GDM1 (cell line): ENCODE measurements at places on chromosomes 1 and 21.

DNA sequence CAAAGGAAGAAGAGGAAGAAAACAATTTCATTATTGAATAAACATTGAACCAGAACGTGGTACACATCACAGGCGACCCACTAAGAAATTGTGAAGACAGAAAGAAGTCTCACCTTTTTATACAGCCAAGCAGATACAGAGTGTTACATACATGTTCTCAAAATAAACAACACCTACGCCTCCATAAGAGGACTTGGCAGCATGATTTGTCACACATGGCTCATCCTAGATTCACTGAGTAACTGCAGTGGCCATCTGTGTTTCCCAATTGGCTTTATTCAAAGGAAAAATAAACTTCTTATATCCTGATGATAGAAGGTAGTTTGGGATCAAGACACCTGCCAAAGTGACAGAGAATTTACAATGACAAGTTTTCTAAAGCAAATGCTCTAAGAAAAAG is 7.6 kb upstream of the KRTAP19-8 start:
- DNase-seq, result no peak

GRCh38 chr1:34744851-34745250 is 10.0 kb upstream of the GJB5 start:
- DNase-seq, result no peak

DNA sequence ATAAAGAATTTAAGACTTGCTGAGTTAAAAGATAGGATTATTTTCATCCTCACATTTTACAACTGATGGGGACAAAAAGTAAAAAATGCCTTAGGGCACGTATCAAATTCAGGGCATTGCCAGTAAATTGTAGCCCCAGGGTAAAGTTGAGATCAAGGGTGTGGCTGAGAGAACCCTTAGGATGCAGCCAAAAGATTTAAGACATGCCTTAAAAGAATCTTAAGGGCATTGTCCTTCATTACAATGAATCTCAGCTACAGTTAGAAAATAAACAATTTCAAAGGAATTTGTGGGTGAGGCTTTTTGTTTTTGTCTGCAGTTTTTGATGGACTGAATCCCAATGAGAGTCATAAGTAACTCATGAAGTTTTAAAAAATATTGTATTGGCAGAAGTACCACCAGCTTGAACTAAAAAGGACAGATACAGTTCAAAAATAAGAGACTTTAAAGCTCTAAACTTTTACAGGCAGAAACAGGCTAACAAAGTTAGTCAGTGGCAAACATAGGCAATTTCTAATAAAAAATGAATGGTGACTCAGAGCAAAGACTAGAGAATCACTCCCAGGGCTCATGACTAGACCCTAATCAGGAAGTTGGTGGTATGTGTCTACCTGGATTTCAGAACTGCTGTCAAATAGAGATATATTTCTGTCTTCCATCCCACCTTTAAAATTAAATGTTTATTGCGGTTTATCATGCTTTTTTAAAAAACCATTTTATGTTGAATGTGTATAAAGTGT is 165.1 kb upstream of the SNX7 start:
- DNase-seq, result no peak

DNA sequence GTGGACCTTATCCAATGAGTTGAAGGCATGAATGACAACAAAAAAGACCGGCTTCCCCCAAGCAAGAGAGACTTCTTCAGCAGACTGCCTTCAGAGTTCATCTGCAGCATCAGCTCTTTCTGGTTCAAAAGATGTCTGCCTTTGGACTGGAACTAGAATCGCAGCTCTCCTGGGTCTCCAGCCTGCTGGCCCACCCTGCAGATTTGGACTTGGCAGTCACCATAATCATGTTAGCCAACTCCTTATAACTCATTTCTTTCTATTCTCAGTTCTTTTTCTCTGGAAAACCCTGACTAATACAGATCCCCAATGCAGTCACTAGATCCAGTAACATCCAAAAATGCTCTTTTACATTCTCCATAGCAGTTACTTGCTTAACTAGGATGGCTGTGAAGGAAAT is 89.2 kb upstream of the MARK1 start:
- DNase-seq, result no peak

- DNase-seq, result no peak
Measured at GRCh38 chr21:9767592-9768375, 753.6 kb upstream of the TPTE start.

- DNase-seq, result peak; percentile 16
Measured at GRCh38 chr1:225987491-225988316, 11.4 kb downstream of the SDE2 start.

GRCh38 chr1:216142921-216143320 is 280.3 kb downstream of the USH2A start:
- no peak for DNase-seq

DNA sequence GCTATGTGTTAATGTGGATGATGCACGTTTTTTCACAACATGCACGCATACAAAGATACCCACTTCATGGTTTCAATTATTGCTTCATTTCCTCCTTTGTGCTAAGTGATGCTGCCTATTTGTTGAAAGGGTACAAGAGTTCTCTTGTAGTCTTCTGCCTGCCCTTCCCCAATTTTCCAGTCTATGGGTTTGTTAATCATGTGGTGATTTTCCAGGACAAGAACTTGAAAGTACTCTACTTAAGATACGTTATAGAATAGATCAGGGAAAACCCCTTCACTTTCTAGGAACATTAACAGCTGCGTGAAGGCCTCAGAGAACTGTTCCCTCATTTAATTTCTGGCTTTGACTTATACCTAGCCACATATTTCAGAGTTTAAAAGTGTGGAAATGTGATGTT is 52.1 kb upstream of the SLC44A3 start:
- DNase-seq, result no peak

- DNase-seq, result no peak
Measured at GRCh38 chr1:218254296-218254946, 30.7 kb upstream of the RRP15 start.

DNA sequence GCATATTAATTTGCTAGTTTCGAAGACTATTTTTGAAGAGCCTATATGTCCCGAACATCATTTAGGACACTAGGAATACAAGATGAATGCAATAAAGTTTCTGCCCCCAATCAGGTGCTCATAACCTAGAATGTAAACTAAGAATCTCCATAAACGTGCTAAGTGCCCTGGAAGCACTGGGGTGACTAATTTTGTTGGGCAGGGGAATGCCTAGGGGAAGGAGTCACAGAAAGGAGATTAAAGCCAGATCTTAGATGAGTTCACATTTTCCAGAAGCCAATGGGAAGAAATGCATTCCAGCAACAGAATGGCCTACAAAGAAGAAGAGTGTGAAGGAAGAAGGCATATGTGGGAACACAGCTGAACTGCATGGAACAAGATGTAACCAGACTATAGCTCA is 19.5 kb downstream of the SCYL3 start:
- DNase-seq, result no peak

DNA sequence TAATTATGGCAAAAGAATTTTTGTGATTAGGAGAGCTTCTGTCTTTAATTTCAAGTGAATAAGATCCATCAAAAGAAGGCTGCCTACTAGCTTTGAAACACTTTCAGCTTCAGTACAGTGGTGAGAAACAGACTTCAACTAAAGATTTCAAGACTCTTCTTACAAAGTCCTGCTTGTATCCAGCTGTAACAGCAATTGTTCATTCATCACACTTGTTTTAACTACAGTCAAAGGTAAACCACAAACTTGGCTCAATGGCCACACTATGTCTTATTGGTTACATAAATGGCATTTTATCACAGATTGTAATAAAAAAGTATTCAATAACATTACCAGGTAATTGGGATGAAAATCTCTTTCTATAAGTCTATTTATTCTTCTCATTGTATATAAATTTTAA is 59.2 kb downstream of the WARS2 start:
- DNase-seq, result no peak

DNA sequence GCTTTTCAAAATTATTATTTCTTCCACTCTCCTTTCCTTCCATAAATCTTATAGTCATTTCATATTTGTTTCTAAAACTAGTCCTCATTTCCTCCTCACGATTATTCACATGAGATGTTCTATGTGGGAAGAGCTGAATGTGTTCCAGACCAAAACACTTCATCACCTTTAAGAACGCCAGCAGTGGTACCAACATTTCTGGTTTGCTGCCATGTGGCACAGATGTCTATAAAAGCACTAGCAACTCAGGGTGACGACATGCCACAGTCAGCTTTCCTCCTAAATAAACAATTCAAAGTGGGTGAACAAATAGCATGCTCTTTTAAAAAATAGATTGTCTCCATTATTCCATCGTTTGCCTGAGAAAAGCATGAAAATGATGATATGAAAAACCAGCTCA is 1217.8 kb upstream of the ADGRL2 start:
- no peak for DNase-seq
